ENCODE measurements at places on chromosomes 4 and X. TPM values are rescaled to one million over a fixed set of nuclear protein-coding genes. Genes with fewer than 3 reads are reported as not detected.

DAPP1 gene
- total RNA-seq, result not detected

ANK2 gene
- 35.1 TPM for total RNA-seq

TLR3 gene
- 0.40 TPM for total RNA-seq

GAGE12E gene
- total RNA-seq, result not detected

SPANXB1 gene
- not detected for total RNA-seq

TMEM164 gene
- total RNA-seq, result 21.2 TPM

EXOC1L gene
- not detected for total RNA-seq

NUP62CL gene
- total RNA-seq, result not detected

USP51 gene
- 0.87 TPM for total RNA-seq

PABPC4L gene
- total RNA-seq, result 0.20 TPM

LANCL3 gene
- under 0.01 TPM for total RNA-seq
